Endodermal cell (in vitro differentiated cells): ENCODE measurements at places on chromosomes 12 and 14.

- no peak for DNase-seq
Measured at GRCh38 chr14:33402604-33403003, 463.9 kb downstream of the NPAS3 start.

DNA sequence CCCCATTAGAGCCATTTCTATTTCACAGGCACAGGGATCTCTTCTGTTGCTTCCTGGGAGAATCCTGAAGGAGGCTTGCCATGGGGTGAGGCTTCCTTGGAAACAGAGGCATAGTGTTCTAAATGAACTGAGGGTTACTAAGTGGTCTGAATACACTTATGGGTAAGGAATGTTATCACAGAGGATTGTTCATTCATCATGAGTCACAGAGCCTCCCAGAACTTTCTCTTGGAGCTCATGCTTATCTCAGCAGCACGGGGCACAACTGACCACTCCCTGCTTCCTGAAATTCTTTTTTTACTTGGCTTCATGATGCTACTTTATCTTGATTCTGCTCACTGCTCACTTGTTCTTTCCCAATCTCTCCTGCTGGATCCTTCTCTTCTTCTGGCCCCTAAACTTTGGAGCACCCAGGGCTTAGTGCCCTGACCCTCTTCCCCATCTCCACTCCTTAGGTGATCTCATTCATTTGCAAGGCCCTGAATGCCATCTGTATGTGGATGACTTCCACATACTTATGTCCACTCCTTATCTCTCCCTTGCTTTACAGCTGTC lies 57.9 kb downstream of the ANO6 start:
- DNase-seq: no peak

DNA sequence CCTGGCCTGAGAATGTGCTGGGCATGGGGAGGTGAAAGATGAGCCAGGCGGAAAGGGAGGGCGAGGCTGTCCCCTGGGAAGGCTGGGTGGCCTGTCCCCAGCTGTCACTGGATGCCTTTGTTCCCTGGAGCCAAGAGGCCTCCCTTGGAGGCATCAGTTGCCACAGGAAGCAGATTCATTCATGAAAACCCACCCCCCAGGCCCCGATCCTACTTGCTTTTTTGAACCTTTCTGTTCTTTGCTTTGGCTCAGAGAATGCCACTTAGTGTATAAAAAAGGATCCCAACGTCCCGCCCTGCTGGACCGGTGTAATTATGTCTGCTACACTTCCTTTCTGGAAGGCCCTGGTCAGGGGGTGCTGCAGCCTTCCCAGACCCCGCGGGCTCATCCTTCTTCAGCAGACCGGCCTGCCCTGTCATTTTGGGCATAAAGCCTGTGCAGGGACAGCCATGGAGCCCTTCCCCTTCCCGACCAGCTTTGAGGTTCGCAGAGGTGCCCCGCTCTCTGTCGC lies 220.2 kb downstream of the SLC41A2 start:
- DNase-seq: no peak

DNA sequence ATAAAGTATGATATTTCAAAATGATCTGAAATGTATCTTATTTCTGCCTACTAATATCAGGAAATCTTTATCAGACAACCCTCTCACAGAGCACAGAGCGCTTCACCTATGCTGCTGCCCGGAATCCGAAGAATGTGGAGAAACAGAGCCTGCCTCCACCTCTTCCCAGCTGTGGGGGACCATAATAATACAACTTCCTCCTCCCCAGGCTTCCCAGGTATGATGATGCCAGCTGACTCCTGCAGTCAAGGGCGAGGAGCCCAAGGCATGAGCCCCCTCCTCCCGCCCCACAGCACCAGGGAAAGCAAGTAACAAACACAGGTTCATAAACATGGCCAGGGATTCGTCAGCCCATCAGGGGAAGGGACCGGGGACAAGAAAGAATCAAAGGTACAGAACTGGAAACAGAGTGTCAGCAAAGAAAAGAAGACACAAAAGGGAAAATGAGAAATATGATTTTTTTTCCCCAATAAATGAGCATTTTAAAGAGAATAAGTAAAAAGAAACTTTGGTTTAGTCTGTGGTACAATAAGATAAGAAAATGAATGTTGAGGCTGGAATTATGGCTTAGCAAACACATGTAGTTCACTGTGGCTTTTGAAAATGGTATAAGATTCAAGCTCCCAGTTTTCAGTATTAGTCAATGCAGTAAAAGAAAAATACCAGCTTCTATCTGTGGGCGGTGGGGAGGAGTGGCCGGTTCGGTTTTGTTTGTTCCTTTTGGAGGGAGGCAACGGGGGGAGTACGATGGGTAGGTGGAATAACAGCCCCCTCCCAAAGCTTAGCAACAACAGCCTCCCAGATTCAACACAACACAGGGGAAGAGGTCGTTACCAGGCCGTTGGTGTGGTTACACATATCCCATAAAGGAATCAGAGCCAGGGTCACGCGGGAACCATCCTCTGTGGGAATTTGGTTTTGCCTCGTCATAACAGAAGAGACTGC lies 68.3 kb downstream of the SETD3 start:
- peak; percentile 86 for DNase-seq

GRCh38 chr14:100304825-100305323 lies 1.4 kb downstream of the SLC25A29 start:
- DNase-seq: peak; percentile 91

GRCh38 chr12:1662761-1663439 lies 28.0 kb upstream of the ADIPOR2 start:
- DNase-seq: peak; percentile 99

GRCh38 chr12:13374793-13375192 lies 178.3 kb downstream of the EMP1 start:
- DNase-seq: no peak

- no peak for DNase-seq
Measured at GRCh38 chr12:98466640-98467400, 48.6 kb upstream of the TMPO start.

GRCh38 chr14:72619881-72620280 lies 274.0 kb downstream of the DPF3 start:
- DNase-seq: peak; percentile 17

- DNase-seq: peak; percentile 68
Measured at GRCh38 chr12:100794441-100795173, at the start of gene ANO4. Gene ANO4 (plus strand): TSS chr12:100794776. CDS start chr12:100901786, 107,010 bp downstream.

- peak; percentile 3 for DNase-seq
Measured at GRCh38 chr14:105888151-105888550, 361.8 kb downstream of the TMEM121 start.

DNA sequence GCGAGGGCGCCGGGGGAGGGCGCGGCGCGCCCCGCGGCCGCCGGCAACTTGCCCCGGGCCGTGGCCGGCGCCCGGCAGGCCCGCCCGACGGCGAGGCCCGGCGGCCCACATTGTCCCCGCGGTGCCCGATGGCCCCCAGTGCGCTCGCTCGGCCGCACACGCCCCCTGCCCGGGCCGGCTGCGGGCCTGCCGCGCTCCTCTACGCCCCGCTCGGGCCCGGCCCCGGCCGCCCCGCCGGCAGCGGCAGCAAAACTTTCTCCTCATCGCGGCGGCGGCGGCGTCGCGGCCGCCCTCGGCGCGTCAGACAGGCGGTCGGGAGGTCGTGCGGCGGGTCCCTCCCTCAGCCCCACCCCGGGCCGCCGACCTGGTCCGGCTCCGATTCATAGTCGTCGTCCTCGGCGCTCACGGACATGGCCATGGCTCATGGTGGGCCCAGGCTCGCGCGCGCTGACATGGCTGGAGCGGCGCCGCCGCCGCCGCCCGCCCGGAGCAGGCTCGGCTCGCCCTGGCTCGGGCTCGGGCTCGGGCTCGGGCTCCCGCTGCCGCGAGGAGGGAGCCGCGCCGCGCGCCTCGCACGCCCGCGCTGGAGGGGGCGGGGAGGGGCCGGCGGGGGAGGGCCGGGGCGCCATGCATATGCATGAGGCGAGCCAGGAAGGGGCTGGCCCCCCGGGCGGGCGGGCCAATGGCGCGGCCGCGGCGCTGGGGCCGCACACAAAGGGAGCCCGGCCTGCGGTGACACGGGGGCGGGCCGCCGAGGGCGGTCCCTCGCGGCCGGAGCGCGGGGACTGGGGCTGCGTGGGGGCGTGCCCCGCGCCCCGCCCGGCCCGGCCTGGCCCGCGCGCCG lies 67.1 kb downstream of the RNF34 start:
- DNase-seq: peak; percentile 97

GRCh38 chr12:97386133-97386581 lies 76.4 kb upstream of the RMST start:
- DNase-seq: peak; percentile 59

DNA sequence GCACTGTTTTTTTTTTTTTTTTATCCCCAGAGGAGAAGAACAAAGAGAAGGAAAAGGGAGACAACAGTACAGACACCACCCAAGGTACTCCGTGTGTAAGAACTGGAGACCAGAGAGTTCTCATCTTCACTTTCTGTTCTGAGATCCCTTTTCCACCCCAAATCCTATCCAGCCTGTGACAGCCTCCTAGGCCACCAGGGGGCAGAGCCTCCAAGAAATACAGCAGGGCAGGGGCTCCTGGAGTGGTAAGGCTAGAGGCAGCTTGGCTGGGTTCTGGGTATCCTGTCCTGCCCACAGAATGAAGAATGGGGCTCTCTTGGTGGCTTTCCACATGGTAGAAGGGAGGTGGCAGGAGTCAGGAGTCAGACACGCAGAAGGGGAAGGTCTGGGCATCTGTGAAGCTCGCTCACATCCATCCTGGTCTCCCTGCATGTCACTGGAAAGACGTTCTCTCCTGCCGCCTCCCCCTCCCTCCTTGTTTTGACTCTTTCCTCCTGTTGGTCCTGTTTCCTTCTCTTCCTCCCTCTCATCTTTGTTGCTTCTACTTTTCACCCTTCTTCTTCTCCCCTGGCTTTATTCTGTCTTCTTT lies 12.0 kb downstream of the CLSTN3 start:
- DNase-seq: peak; percentile 95

- no peak for DNase-seq
Measured at GRCh38 chr12:91778091-91778832, 367.4 kb downstream of the BTG1 start.

DNA sequence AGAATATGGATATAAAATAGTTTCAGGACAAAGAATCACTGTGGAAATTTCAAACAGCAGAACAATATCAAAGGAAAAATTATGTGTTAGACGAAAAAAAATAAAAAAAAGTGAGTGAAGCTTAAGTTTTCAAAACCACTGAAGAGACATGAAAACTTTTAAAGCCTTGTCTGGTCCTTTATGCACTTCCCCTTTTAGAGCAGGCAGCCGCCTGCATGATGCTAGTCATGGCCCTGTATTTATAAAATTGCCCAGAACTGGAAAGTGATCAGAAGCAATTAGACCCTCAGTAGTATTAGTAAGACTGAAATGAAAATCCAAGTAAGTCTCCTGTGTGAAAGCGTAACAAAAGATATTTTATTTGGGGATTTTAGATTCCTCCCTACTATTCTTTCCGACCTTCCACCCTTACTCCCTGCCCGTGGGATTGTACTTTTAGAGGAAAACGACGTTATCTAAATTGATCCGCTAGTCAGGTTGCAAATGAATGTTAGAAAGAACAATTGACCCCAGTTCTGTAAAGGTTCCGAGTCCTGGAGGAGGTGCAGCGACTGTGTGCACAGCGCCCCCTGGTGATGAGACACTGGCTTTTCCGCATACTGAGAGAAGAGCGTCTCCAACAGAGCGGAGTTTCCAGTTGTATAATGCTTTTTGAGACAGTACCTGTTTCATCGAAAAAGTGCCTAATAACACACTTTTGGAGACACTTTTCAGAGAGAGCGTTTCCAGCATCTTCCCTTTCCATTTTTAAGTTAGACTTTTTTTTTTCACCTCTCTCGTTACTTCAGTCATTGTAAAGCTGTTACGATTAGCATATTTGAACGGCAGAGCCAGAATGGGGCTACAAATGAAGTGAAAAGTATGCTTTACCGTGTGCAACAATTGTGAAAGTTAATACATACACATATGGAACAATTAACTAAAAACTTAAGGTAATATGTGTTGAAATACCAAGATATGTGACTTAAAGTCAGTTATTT lies 12.4 kb downstream of the MGST1 start:
- DNase-seq: peak; percentile 96

- no peak for DNase-seq
Measured at GRCh38 chr14:83395321-83395720, 1861.7 kb upstream of the SEL1L start.

GRCh38 chr14:99751539-99752485 lies 41.4 kb upstream of the EML1 start:
- no peak for DNase-seq

DNA sequence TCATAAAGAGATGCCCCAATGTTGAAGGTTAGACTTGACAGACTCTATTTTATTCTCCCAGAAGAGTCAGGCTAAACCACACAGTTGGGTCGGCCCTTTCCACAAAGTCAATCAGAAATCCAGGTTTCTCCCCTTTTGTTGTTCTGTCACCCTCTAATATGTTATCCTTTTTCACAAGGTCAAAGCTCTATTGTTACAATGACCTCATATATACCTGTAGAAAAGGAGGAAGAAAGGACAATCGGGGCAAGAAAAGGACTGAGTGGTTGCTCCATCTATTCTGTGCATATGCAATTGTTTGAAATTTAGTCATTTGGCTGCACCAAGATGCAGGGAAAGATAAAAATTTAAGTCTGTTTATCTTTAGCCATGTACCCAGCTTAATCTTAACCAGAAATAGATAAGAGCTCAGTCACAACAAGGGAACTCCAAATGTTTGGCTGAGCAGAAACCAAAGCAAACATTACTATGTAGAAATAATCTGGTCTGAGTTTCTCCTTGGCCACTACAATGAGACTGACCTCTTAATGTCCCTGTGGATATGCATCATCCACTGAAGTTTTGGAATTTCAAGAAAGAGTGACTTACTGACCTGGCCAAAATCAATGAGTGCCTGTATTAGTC lies 503.7 kb downstream of the GALC start:
- no peak for DNase-seq

- DNase-seq: peak; percentile 87
Measured at GRCh38 chr12:48824112-48824511, 5.8 kb downstream of the CACNB3 start.

- DNase-seq: no peak
Measured at GRCh38 chr12:24721191-24721590, 227.7 kb downstream of the BCAT1 start.

DNA sequence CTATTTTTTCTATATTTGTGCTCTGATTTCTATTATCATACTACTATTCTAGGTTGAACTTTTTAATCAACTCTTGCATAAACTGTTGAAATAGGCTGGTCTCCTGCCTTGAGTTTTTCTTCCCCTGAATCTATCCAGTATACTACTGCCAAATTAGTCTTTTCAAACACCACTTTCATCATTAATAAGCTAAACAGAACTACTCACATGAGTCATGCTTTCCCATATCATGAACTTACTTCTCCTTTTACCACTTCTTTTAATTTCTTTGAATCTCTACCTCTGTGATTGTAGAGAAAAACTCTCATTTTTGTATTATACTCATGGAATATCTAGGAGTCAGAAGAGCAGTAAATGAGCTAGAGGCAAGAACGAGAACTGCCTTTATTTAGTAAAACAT lies 340.3 kb upstream of the PDE3A start:
- no peak for DNase-seq
